Activated naive CD8-positive, alpha-beta T cell treated with anti-CD3 and anti-CD28 coated beads for 36 hours (primary cell): ENCODE measurements at places on chromosomes 6 and 20.

DNA sequence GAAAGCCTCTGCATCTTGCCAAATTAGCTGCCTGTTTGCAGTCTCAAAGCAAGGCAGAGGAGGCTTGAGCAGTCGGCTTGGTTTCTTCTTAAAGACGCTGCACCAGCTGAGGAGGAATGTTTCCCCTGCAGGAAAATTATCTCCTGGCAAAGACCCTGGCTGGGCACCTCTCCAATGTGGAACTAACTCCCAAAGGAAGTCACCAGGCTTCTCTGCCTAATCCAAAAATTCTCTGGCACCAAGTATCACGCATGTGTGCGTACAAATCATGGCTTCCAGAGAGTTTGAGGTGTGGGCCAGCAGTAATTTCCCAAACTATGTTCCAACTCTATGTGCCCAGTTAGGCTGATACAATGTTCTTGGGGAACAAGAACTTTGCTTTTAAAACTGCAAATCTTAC, 176.2 kb downstream of the KIF16B start:
- no peak overlapping the region for H3K4me3 ChIP-seq
- H3K27me3 ChIP-seq: no peaks in the 10 kb centered on the region
- H3K27ac ChIP-seq: no peak overlapping the region
- H3K36me3 ChIP-seq: peaks cover 6% of the 10 kb centered on the region
- H3K4me1 ChIP-seq: no peaks in the 10 kb centered on the region
- no peak for DNase-seq

- H3K27ac ChIP-seq: peak overlapping the region; percentile 97
- H3K27me3 ChIP-seq: peaks cover 4% of the 10 kb centered on the region
- DNase-seq: no peak
- H3K36me3 ChIP-seq: peaks cover 65% of the 10 kb centered on the region
- H3K4me1 ChIP-seq: peaks cover 23% of the 10 kb centered on the region
- peak overlapping the region; percentile 85 for H3K4me3 ChIP-seq
Measured at GRCh38 chr6:31622684-31623091, 2.2 kb downstream of the PRRC2A start.

GRCh38 chr20:17282501-17282900, 55.7 kb downstream of the PCSK2 start:
- H3K4me3 ChIP-seq: no peak overlapping the region
- DNase-seq: no peak
- no peak overlapping the region for H3K27ac ChIP-seq

DNA sequence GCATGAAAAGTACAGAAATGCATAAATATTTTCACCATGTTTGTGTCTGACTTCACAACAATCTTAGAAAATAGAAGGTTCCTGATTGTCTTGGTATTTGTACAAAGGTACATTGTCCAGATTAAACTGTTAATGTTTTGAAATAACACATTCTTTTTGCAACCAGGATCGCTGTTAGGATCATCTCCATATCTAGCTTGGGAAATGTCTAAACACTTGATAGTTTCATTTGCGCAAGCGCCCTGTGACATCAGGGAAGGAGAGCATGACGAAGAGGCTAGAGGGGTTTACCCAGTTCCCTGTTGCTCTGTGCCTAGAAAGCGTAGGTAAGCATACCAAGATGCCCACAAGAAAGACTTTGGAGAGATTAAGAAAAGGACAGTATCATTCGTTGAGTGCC, 19.4 kb downstream of the ALDH8A1 start:
- no peaks in the 10 kb centered on the region for H3K4me1 ChIP-seq
- H3K4me3 ChIP-seq: no peak overlapping the region
- DNase-seq: no peak
- H3K36me3 ChIP-seq: peaks cover 4% of the 10 kb centered on the region

- no peak for DNase-seq
- peaks cover 15% of the 10 kb centered on the region for H3K4me1 ChIP-seq
- peaks cover 10% of the 10 kb centered on the region for H3K36me3 ChIP-seq
- no peak overlapping the region for H3K4me3 ChIP-seq
- H3K27me3 ChIP-seq: no peaks in the 10 kb centered on the region
Measured at GRCh38 chr20:32449890-32450401, 91.8 kb downstream of the ASXL1 start.

DNA sequence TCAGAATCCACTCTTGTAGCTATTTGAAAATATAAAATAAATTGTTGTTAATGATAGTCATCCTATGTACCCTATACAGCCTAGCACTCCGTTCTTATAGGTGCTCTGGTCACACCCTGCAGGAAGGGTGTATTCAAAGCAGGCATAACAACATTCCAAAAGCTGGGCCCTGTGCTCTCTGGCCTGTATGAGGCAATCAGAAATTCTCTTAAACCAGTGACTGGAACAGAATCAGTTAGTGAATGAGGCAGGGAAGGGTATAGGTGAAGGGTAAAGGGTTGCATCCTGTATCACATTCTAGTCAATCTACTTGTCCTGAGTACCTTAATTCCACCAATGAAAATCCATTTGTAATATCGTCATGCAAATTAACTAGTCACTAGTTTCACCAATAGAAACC, 154.5 kb upstream of the ZNF217 start:
- no peak overlapping the region for H3K4me3 ChIP-seq
- H3K4me1 ChIP-seq: peaks cover 47% of the 10 kb centered on the region
- no peaks in the 10 kb centered on the region for H3K36me3 ChIP-seq
- peak overlapping the region; percentile 99 for H3K27ac ChIP-seq
- no peaks in the 10 kb centered on the region for H3K27me3 ChIP-seq

DNA sequence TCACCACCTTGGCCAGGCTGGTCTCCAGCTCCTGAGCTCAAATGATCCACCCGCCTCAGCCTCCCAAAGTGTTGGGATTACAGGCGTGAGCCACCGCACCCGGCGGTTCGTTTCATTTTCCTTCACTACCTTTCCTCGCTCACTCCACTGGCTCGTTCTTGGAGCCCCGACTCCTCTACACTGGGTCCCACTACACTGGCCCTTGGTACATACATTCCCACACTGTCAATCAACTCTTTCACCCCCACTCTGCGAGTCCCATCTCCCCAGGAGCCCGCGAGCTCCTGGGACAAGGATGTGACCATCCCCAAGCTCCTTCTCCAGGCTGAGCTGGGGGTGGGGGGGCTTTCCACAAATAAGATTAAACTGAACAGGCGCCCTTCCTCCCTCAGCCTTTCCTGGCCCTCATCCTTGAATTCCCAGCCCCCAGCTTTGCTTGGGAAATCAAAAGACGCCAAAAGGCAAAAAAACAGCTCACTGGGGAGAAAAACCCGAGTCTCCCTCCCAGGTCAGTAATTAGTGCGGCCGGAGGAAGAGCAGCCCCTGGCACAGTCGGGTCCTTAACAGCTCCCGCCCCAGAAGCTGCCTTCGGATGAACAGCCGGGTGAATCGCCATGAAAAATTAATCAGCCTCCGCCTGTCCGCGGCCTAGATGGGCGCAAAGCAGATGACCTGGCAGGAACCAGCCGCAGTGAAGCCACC, 42.8 kb upstream of the LY86 start:
- H3K36me3 ChIP-seq: peaks cover 2% of the 10 kb centered on the region
- no peak overlapping the region for H3K27ac ChIP-seq
- H3K4me1 ChIP-seq: peaks cover 2% of the 10 kb centered on the region
- H3K27me3 ChIP-seq: peaks cover 46% of the 10 kb centered on the region
- H3K4me3 ChIP-seq: no peak overlapping the region

DNA sequence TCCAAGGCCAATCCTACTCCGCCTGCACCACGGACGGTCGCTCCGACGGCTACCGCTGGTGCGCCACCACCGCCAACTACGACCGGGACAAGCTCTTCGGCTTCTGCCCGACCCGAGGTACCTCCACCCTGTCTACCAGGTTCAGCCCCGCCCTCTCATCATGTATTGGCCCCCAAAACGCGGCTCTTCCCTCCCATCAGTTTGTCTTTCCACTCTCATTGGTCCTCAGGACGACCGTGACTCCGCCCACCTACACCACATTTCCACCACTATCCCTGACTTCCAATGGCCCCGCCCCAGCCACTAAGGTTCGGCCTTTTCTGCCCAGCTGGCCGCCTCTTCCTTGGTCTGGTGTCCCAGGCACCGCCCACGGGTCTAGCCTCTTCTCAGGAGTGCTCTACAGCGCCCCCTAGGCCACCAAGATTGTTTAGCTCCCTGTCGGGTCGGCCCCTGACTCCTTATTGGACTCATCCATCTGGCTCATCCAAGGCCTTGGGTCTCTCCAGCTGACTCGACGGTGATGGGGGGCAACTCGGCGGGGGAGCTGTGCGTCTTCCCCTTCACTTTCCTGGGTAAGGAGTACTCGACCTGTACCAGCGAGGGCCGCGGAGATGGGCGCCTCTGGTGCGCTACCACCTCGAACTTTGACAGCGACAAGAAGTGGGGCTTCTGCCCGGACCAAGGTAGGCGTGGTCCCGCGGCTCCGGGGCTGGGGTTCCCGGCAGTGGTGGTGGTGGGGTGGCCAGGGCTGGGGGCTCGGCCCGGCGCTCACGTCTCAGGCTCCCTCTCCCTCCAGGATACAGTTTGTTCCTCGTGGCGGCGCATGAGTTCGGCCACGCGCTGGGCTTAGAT, 3.1 kb downstream of the MMP9 start:
- H3K4me1 ChIP-seq: peaks cover 48% of the 10 kb centered on the region
- peaks cover 87% of the 10 kb centered on the region for H3K27me3 ChIP-seq
- DNase-seq: peak; percentile 45
- H3K4me3 ChIP-seq: peak overlapping the region; percentile 54

GRCh38 chr6:150426198-150426597, 57.4 kb downstream of the IYD start:
- H3K4me3 ChIP-seq: no peak overlapping the region
- no peaks in the 10 kb centered on the region for H3K36me3 ChIP-seq
- no peak for DNase-seq
- no peaks in the 10 kb centered on the region for H3K27me3 ChIP-seq

DNA sequence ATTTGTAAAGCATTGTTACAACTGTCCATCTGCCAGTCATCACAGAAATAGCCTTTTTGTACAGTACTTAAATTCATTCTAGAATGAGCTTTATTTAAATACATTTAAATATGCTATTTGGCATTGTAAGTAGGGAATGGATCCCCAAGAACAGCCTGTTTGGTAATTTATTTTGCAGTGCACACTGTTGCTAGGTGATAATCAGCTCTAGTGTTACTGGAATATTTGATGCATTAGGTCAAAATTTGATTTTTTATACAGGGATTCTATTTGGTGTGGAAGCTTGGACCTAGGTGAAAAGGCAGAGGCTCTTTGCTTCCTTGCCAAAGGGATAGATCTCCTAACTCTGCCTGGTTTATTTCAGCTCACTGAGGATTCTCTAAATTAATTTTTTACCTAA, 593.7 kb downstream of the EPM2A start:
- no peaks in the 10 kb centered on the region for H3K36me3 ChIP-seq
- no peak for DNase-seq
- no peak overlapping the region for H3K27ac ChIP-seq
- H3K4me3 ChIP-seq: no peak overlapping the region
- no peaks in the 10 kb centered on the region for H3K4me1 ChIP-seq

DNA sequence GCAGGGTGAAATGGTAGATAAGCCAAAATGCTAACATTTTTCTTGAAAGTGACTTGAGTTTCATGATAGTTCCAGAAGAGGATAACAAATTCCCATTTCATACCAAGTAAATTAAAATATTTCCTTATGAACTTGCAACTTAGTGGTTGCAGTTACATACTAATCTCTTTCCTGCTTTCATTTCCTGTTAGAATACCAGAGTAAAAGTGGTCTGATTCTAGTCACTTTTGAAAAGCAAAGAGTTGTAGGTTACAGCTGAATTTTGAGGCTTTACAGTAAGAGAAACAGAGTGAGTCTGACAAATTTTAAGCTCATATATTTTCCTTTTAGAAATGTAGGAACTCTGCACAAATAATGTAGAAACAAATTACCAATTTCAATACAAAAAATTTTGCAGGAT, 117.4 kb downstream of the ZFAND3 start:
- H3K27me3 ChIP-seq: no peaks in the 10 kb centered on the region
- no peak for DNase-seq
- no peak overlapping the region for H3K4me3 ChIP-seq
- peaks cover 20% of the 10 kb centered on the region for H3K36me3 ChIP-seq
- peak overlapping the region; percentile 53 for H3K27ac ChIP-seq

GRCh38 chr20:962683-963082, 39.4 kb downstream of the RSPO4 start:
- no peaks in the 10 kb centered on the region for H3K36me3 ChIP-seq
- no peak for DNase-seq
- peaks cover 13% of the 10 kb centered on the region for H3K27me3 ChIP-seq

GRCh38 chr6:153130515-153131036, 506 bp downstream of the RGS17 start:
- peak overlapping the region; percentile 77 for H3K4me3 ChIP-seq
- no peaks in the 10 kb centered on the region for H3K36me3 ChIP-seq
- H3K27me3 ChIP-seq: peaks cover 54% of the 10 kb centered on the region
- no peak overlapping the region for H3K27ac ChIP-seq

DNA sequence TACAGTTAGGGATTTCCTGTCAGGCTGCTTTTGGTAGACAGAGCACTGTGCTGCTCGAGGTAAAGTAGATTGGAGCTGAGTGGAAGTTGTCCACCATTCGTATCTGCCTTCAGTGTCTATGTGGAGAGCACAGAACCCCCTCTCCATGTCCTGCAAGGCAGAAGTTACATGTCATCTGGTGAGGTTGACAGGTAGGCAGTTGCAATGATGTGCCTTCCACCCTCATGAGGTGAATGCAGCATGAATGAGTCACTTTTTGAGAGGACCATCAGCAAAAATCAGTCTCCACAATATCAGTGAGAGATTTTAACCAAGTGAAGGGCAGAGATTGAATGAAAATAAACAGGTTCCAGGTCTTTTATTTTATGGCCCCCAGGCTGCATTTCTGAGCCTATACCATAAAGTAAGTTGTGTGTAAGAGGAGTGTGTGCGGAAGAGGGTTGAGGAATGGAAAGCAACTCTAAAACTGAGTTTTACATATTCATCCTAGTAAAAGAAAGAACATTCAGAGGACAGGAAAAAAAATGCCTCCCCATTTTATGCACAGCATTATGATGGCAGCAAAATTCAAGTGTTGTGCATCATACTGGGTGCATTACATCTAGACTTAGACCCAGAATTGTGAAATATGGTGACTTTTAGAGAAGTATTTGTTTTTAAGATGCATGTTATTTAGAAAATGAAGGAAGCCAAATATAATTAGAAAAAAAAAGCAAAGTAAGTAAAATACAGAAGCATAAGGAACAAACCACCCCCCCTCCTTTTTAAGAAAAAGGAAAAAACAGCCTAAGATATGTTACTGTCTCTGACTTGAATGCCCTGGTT, 15.8 kb downstream of the TRAPPC3L start:
- H3K4me3 ChIP-seq: no peak overlapping the region
- no peaks in the 10 kb centered on the region for H3K4me1 ChIP-seq
- no peak for DNase-seq
- peaks cover 22% of the 10 kb centered on the region for H3K27me3 ChIP-seq
- no peaks in the 10 kb centered on the region for H3K36me3 ChIP-seq

- no peaks in the 10 kb centered on the region for H3K27me3 ChIP-seq
- no peaks in the 10 kb centered on the region for H3K36me3 ChIP-seq
- no peak overlapping the region for H3K4me3 ChIP-seq
- no peak overlapping the region for H3K27ac ChIP-seq
- no peak for DNase-seq
Measured at GRCh38 chr20:58547623-58548475, 32.6 kb upstream of the APCDD1L start.

GRCh38 chr20:32672982-32673851, 524 bp downstream of the C20orf203 start:
- H3K4me1 ChIP-seq: peaks cover 16% of the 10 kb centered on the region
- no peaks in the 10 kb centered on the region for H3K27me3 ChIP-seq
- H3K36me3 ChIP-seq: no peaks in the 10 kb centered on the region
- peak overlapping the region; percentile 88 for H3K27ac ChIP-seq
- peak overlapping the region; percentile 53 for H3K4me3 ChIP-seq

GRCh38 chr6:139881728-139882211, 507.3 kb upstream of the CITED2 start:
- H3K4me1 ChIP-seq: no peaks in the 10 kb centered on the region
- H3K4me3 ChIP-seq: no peak overlapping the region
- peak; percentile 3 for DNase-seq
- no peak overlapping the region for H3K27ac ChIP-seq
- H3K27me3 ChIP-seq: no peaks in the 10 kb centered on the region
- H3K36me3 ChIP-seq: no peaks in the 10 kb centered on the region
